Kidney epithelial cell (primary cell): ENCODE measurements at places on chromosomes 1 and 21. TPM values are rescaled to one million over a fixed set of nuclear protein-coding genes. Genes with fewer than 3 reads are reported as not detected.

- no peak for DNase-seq
These were observed 718.8 kb upstream of the TMPRSS15 start for GRCh38 chr21:19122356-19122755.

The C1orf94 gene
- total RNA-seq = not detected in 2 replicates

DNA sequence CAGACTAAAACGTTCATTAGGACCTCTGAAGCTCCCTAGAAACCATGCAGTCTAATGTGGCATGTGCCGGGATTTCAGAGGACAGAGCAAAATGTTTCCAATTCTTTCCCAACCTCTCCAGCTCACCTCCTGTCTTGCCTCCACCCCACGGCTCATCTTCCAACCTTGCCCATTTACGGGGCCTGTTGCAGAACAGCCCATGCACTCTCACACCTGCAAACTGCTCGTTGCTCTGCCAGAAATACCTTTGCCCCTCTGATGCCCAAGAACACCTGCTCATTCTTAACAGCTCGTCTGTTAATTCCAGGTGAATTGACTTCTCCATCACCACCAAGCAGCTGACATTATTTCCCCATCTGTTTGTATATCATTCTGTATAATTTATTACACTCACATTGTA, 53.9 kb upstream of the LBR start:
- no peak for DNase-seq

- no peak for DNase-seq
These were observed 31.3 kb downstream of the SLC30A1 start for GRCh38 chr1:211547710-211548109.

GRCh38 chr1:82934074-82934473, 1064.9 kb downstream of the TTLL7 start:
- no peak for DNase-seq

DNA sequence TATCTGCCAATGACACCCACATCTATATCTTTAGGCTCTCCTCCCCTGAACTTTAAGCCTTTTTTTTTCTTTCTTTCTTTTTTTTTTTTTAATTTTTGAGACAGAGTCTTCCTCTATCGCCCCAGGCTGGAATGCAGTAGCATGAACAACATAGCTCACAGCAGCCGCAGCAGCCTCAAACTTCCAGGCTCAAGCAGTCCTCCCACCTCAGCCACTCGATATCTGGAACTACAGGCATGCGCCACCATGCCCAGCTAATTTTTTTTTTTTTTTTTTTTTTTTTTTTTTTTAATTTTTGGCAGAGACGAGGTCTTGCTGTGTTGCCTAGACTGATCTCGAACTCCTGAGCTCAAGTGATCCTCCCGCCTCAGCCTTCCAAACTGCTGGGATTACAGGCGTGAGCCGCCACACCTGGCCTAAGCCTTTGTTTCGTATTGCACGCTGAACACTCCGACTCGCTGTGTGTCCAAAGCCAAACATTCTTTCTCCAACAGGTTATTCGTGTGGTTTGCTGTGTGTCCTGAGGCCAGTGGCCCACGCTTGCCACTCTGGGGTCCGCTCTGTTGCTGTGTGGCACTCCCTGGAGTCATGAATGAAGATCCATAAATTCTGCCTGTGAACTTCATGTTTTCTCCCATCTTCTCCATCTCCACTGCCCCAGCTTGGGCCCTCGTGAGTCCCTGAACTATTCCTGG, 119.4 kb downstream of the CAMTA1 start:
- DNase-seq = no peak

GRCh38 chr21:37742115-37742514, 174.1 kb downstream of the KCNJ6 start:
- no peak for DNase-seq

- no peak for DNase-seq
These were observed 200.4 kb upstream of the FGGY start for GRCh38 chr1:59096501-59096900.

- no peak for DNase-seq
These were observed 104.2 kb downstream of the ATP5PO start for GRCh38 chr21:33811167-33812010.

DNA sequence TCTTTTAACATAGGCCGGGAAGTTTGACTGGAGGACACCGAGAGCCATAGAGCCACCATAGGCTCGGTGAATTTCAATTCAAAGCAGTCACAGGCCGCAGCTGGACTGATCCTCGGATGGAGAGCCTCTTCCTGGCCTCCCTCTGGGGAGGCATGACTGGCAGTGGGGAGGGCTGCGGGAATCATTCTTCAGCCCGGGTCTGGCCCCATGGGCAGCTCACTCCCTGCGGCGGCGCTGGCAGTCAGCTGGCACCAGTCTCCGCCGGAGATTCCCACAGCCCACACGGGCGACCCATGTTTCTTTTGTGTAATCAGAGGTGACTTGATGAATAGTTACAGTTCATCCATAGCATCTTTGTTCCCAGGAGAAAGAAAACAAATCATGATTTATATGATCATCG, 10.6 kb downstream of the ESPN start:
- no peak for DNase-seq

- no peak for DNase-seq
These were observed 8.2 kb downstream of the CEP170 start for GRCh38 chr1:243246916-243247315.

- DNase-seq = peak; percentile 14
These were observed 29.3 kb downstream of the ERG start for GRCh38 chr21:38468989-38469388.

DNA sequence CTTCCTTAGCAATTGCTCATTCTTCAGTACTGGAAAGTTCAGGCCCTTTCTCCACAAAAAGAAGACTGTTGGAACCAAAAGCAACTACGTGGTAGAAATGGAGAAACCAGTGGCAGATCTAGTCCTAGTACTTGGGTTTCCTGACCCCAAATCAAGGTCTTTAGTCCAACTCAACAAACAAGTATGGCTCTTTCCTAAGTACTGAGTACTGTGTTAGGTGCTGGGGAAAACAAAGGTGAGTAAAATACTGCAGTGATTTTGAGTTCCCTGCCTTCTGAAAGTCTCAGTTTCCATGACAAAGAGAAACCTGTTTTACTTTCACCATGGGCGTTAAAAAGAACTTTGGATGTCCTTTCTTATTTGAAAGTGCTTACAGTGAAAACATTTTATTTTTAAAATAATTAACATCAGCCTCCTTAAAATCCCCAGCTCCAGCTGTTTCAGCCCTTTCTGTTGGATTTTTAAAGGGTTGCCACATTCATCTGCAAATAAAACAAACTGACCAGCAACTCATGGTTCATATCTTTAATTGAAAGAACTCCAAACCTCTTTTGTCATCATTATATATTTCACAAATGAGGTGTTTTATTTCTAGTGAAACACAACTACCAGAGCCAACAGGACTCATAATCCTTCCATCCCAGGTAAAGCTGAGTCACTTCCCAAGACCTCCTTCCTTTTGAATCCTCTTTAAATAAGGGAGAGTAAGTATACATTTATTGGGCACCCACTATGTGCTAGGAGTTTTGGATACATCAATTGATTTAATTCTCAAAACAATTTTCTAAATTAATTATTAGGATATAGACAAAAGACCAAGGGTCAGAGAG, 35.4 kb downstream of the PLPP3 start:
- no peak for DNase-seq

DNA sequence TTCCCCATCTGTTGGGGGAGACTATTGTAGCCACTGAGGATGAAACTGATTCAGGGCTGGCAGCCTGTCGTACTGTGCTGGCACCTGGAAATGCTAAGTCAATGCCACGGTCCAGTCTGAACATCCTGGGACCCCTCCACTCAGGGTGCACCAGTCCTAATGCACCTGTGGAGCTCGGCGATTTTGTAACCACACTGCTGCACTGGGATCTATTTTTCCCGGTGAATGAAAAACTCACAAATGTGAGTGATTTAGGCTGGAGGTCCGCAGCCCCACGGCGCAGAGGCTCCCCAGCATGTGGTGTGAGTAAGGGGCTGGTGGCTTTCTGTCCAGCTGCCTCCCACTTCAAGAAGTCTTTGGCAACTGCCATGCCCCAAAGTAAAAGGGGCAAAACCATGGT, 35.5 kb downstream of the SETD4 start:
- no peak for DNase-seq

- DNase-seq = no peak
These were observed 75.4 kb downstream of the RPAP2 start for GRCh38 chr1:92374223-92374622.

GRCh38 chr1:179327679-179328078, 34.1 kb downstream of the SOAT1 start:
- DNase-seq = no peak

The LDLRAD1 gene
- not detected in 2 replicates for total RNA-seq

The MAB21L3 gene
- 0.21 and 0.27 TPM in 2 replicates for total RNA-seq

- DNase-seq = no peak
These were observed 772 bp downstream of the ADAM15 start for GRCh38 chr1:155051777-155052398.

- DNase-seq = no peak
These were observed 76.3 kb upstream of the BEND5 start for GRCh38 chr1:48853006-48853405.

DNA sequence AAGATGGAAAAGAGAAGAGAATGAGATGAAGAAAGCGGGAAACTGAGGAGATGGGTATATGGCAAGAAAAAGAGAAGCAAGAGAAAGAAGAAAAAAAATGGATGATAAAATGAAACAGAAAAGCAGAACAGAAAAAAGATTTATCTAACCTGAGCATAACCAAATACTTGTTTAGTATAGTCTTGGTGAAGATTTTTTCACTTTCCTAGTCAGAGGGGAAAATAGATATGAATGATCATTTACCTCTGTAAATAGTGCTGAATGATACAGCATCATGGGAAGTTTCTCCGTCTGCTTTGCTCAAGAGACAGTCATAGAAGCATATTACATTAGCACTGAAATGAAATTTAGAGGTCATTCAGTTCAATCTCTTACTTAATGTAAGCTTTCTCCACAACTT, 36.1 kb upstream of the PLPPR4 start:
- DNase-seq = no peak

DNA sequence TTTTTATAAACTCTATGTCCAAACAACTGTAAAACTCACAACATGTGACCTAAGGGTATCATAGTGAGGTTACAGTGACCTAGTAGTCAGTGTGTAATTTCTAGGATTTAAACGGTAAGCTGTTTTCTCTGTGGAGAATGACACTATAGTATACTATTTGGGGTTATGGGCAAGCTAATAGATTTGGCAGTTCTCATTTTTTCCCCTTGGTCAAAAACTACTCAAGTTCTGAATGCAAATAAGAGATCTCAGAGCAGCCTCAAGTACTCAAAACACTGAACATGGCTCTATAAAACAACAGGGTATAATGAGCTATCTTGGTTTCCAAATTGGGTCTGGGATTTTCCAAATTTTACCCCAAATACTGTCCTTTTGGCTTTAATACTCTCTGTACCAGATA, 88.5 kb upstream of the HMCN1 start:
- no peak for DNase-seq

DNA sequence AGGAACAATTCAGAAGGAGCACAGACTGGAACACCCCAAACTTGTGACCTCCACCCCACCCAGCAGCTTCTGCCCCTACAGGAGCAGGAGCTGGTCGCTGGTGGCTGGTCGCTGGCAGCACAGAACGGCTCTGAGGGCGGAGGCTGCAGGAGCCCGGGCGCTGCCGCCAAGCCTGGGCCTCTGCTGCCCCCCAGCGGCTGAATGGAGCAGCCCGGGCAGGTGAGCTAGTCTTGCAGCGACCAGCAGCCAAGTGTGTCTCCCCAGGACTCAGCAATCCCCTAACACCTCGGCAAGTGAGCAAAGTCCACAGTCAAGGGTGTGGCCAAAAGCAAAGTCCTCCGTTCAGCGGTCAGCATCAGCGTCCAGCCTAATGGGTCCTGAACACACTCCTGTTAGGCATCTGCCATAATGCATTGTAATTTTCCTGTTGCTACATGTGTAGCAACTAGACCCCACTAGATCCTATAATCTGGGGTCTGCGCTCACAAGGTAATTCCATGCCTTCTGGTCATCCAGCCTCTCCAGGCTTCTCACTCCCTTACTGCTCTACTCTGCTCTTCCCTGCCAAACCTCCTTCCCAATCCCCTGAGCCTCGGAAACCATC, 12.1 kb upstream of the GJB5 start:
- no peak for DNase-seq

The NPL gene
- 2.0 and 2.3 TPM in 2 replicates for total RNA-seq

GRCh38 chr1:157390651-157391050, 161.7 kb downstream of the FCRL5 start:
- peak; percentile 31 for DNase-seq

GRCh38 chr1:172360511-172360910, 60.0 kb upstream of the C1orf105 start:
- no peak for DNase-seq

The MINDY1 gene
- 7.7 and 8.4 TPM in 2 replicates for total RNA-seq

GRCh38 chr21:29175408-29176134, 45.1 kb downstream of the MAP3K7CL start:
- DNase-seq = no peak

GRCh38 chr1:4603295-4604110, 50.9 kb upstream of the AJAP1 start:
- DNase-seq = peak; percentile 16

The AQP10 gene
- total RNA-seq = not detected in 2 replicates

- DNase-seq = no peak
These were observed 10.2 kb upstream of the CHIT1 start for GRCh38 chr1:203239526-203240305.

DNA sequence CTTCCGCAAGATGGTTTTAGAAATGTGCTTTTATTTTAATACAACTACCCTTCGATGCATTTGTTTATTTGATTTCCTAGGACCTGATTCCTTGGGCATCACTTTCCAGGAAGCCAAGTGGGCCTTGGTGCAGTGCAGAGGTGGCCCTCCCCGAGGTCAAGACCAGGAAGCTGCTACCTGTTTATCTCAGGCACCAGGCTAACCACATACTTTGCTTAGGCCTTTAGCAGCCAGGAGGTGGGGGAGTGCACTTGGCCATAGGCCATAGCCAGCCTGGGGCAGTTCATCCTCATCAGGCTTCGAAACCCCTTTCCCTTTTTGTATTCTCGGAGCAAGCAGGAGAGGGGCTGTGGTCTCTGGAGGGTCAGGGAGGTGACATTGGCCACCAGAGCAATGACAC, 45.4 kb downstream of the SMYD2 start:
- DNase-seq = no peak

GRCh38 chr1:212461916-212462660, 29.4 kb downstream of the NENF start:
- no peak for DNase-seq

The FOXD3 gene
- not detected in 2 replicates for total RNA-seq

The PLD5 gene
- 0.89 and 1.9 TPM in 2 replicates for total RNA-seq

GRCh38 chr1:32494196-32494595, 29.3 kb downstream of the ZBTB8B start:
- no peak for DNase-seq

The LYSMD1 gene
- total RNA-seq = 8.1 and 9.7 TPM in 2 replicates

GRCh38 chr1:227390525-227390924, 72.2 kb upstream of the CDC42BPA start:
- no peak for DNase-seq
